ENCODE measurements at places on chromosomes 2 and 18. TPM values are rescaled to one million over a fixed set of nuclear protein-coding genes. Genes with fewer than 3 reads are reported as not detected.

The SPP2 gene
- not detected for total RNA-seq

DNA sequence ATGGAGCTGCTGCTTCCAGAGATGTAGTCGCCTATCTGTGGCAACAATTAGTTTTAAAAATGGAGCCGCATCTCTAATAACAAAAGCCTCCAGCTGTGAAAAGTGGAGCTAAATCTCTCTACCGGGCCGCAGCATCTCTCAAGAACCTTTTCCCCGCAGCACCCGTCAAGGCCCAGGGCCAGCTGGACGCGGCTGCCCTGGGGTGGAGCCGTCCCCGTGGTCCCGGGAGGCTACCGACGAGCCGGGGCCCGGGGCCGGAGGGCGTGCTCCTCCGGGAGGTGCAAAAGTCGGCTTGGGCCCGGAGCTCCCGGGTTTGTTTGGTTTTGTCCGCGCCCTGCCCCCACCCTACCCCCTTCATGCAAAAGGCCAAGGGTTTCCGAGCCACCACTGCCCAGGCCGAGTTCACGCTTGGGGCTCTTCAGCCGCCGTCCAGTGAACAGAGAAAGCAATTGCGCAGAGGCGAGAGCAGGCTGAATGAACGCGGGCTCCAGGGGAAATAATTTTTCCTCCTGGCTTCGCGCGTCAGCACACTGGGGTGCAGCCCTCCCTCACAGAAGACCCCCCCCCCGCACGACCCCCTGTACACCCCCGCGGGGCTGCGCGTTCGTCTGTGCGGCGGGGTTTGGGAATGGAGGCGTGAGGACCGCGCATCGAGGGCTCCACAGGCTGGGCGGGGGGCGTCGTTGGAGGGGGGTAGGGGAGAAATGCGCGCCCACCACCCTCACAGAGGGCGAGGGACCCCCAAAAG lies 557 bp upstream of the GREB1L start:
- DNase-seq: no peak

DNA sequence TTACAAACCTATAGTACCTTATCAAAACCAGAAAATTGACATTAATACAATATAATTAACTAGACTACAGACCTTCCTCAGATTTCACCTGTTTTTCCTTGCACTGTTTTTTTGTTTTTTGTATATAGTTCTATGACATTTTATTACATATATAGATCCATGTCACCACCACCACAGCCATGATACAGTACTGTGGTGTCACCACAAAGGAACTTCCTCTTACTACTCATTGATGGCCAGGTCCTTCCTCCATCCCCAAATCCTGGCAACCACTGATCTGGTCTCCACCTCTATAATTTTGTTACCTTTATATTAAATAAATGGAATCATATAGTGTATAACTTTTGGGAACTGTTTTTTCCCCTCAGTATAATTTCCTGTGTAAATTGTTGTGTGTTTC lies 19.4 kb upstream of the ATP6V1B1 start:
- no peak for DNase-seq

DNA sequence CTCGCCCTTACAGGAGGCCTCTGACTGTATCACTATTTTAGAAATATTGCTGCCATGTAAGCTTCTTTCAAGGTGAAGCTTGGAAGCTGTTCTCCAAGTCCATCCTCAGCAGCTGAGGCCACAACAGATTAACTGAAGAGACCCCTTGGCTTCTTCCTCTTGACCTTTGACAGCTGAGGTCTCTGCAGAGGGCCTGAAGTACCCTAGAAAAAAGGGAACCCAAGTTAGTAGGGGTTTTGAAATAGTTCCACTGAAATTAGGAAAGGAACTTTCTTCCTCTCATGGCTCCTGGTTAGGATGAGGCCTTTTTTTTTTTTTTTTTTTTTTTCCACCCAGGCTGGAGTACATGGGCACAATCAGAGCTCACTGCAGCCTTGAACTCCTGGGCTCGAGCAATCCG lies 15.5 kb upstream of the IHH start:
- DNase-seq: no peak

The RSAD2 gene
- 12.0 TPM for total RNA-seq

DNA sequence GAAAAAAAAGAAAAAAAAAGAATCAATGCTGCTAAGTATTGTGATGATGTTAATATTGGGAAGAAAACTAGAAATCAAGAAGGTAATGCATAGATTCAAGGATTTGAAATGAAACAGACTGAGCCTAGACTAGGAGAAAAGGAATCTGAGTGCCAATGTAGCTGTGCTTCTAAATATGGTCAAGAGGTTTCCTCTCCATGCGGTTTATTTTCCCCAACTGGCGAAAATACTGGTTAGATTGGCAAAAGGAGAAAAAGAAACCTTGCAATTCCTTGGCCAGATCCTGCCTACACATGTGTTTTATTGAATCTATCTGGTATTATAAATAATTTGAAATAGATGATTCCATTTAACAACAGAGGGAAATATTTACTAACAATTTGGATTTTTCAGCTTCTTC lies 5.7 kb downstream of the SCN3A start:
- no peak for DNase-seq

DNA sequence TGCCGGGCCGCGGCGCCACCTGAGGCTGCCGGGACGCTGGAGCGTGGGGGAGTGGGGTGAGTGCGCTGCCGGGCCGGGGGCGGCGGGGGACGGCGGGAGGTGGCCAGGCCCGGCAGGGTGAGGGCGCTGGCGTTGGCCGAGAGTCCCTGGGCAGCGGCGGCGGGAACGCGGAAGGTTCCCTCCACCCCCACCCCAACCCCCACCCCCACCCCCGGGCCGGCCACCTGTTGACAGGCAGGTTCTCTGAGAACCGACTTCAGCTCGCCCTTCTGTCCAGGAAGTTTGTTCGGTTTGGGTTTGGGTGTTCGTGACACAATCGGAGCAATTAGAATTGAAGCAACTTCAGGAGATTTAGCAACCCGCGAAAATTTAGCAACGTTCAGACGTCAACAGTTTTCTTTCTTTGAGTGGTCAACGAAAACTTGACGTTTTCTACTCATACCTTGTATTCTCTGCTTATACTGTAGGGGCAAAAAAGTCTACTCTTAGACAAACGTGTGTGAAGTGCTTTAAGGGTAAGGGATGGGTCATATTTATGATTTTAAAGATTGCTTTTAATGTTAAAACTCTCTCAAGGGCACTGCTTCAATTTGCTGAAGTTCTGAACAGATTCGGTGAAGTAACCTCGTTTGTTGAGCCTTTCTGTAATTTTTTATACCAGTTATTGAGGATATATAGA lies 9.3 kb downstream of the OTX1 start:
- no peak for DNase-seq

- peak; percentile 6 for DNase-seq
Observed at GRCh38 chr2:176830362-176830761, 382.2 kb upstream of the HNRNPA3 start.

- DNase-seq: no peak
Observed at GRCh38 chr18:78583739-78584458, 395.7 kb upstream of the SALL3 start.

The ADGRF3 gene
- 0.13 TPM for total RNA-seq

DNA sequence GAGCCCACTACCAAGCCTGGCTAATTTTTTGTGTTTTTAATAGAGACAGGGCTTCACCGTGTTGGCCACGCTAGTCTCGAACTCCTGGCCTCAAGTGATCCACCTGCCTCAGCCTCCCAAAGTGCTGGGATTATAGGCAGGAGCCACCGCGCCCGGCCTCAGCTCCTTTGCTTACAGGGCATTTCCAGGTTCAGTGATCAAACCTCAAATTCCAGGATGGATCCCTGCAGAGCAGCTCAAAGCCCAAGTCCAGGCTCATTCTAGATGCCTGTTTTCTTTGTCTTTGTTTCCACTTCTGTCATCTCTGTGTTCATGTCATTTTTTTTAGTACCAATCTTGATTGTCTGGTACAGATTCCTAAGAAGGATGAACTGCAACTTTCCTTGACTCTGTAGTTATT lies 41.9 kb downstream of the TNFRSF11A start:
- no peak for DNase-seq

The FABP1 gene
- 768 TPM for total RNA-seq

GRCh38 chr18:40532046-40532445 lies 1423.0 kb upstream of the PIK3C3 start:
- DNase-seq: no peak

All from mucosa of descending colon (tissue), 3 donors.